ENCODE measurements at places on chromosomes 4 and X.

- DNase-seq: no peak
These were observed 850 bp downstream of the IGBP1 start for GRCh38 chrX:70134116-70134477.

- DNase-seq: no peak
These were observed 637.2 kb upstream of the CPEB2 start for GRCh38 chr4:14364953-14365536.

- no peak for DNase-seq
These were observed 58.9 kb upstream of the PGM2 start for GRCh38 chr4:37767546-37767945.

GRCh38 chrX:106752101-106752678 lies 25.7 kb downstream of the RNF128 start:
- no peak for DNase-seq

DNA sequence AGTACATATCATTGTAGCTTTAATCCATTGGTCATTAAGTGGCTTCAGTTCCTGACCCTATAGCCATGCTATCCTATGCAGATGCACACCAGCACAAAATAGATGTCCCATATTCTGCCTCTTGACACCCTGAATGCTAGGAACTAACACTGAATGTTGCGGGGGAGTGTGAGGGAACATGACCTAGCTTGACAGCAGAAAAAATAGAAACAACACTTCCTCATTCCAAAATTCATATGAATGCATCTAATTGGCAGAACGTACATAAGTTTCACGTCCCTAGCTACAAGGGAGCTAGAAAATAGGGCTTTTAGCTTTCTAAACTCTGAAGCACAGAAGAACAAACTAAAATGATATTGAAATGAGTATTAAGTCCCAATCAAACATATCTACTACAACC lies 14.4 kb upstream of the DCAF8L1 start:
- no peak for DNase-seq

Measured in T-cell (primary cell).